ENCODE measurements at places on chromosomes 16 and 17.

- DNase-seq, result no peak
These were observed 62.0 kb upstream of the CRHR1 start for GRCh38 chr17:45722161-45722560.

DNA sequence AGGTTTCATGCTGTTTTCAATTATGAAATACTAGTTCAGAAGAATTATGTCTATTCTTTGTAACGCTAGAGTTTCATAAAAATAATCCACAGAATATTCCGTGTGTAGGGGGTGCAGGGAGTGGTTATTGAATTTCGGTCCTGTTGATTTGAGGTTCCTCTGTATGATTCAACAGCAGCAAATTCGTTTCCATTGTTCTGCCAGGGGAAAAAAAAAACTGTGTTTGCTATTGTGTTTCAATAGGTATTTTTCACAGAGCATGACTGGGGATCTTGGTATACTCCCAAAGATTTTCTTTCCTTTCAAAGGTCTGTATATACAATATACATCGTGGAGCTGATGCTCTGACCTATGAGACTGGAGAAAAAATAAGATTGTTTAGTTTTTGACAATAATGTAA, 15.8 kb downstream of the SHISA9 start:
- DNase-seq, result no peak

DNA sequence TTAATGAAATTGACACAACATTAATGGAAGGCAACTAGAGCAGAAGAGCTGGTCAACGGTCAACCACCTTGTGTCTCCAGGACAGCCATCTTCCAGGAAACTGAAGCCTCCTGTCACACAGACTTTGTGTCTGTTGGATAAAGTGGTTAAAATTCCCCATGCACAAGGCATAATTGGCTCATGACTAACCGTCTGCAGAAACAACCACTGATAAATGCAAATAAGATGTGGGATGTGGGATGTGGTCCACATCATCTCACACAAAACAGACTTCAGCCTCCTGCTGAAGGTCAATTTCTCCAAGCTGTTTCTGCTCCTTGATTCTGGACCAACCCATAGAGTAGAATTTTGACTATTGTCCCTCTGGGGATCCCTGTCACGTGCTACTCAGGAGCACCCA, 26.9 kb upstream of the XYLT1 start:
- DNase-seq, result no peak

DNA sequence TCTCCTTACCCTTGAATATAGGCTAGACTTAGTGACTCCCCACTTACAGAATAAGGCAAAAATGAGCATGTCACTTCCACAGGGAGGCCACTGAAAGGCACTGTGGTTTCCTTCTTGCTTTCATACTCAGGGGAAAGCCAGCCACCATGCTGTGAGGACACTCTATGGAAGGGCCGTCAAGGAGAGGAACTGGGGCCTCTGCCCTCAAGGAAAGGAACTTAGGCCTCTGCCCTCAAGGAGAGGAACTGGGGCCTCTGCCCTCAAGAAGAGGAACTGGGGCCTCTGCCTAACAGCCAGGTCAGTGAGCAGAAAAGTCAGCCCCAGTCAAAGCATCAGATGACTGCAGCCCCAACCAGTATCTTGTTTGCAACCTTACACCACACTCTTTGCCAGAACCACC, 30.1 kb downstream of the VPS35 start:
- no peak for DNase-seq

DNA sequence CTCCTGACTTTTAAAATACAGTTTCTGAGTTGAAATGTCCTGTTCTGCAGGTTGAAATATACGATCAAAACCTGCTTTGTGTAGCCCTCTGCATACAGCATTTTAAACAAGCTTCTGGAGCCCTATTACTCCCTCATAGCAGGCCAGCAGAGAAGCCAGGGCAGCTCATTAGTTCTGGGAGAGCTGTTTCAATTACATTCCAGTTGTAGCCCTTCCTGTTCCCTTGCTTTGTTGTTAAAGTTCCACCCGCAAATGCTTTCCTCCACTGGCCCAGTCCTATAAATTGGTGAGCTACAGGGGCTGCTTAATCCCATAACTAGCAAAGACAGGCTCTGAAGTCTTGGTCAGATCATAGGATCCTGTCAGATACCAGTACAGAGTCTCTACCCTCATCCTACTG, 162.5 kb downstream of the SLC39A11 start:
- no peak for DNase-seq

DNA sequence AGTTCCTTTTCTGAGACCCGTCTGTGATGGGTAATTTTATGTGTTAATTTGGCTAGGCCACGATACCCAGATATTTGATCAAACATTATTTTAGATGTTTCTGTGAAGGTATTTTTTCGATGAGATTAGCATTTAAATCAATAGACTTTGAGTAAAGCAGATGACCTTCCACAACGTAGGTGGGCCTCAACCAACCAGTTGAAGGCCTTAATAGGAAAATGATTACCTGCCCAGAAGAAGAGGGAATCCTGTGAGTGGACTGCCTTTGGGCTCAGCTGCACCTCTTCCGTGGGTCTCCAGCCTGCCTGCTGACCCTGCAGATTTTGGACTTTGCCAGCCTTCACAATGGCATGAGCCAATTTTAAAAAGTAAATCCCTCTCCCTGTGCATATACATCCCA, 61.6 kb upstream of the WSB1 start:
- no peak for DNase-seq

GRCh38 chr17:82013772-82014321, 8.8 kb downstream of the CENPX start:
- no peak for DNase-seq

Data from activated CD8-positive, alpha-beta memory T cell treated with anti-CD3 and anti-CD28 coated beads for 24 hours (primary cell).